ENCODE measurements at places on chromosomes 4 and X.

DNA sequence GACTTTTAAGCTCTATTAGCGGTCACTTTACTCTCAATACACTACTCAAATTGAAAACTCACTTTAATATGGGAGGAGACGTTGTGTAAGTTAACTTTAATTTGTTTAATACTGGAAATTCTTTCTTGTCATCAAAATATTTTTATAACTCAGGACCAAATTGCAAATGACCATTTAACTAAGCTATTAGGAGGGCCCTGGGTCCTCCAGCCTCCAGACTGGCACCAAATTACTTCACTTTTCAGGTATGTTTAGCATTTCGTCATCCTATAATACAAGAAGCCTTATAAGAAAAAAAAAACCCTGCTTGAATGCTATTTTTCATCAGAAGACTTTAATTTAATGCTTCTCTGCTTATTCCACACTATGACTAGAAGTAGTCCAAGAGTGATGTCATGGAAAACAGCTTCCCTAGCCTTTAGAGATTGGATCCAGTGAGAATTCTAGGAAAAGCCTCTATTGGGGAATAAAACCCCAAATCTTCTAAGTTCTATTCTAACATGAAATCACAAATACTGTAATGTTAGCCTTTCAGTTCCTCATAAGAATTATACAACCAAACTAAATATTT is 6.6 kb downstream of the KLHL15 start:
- DNase-seq = no peak

GRCh38 chr4:89660444-89661172 is 176.4 kb downstream of the SNCA start:
- peak; percentile 35 for DNase-seq

DNA sequence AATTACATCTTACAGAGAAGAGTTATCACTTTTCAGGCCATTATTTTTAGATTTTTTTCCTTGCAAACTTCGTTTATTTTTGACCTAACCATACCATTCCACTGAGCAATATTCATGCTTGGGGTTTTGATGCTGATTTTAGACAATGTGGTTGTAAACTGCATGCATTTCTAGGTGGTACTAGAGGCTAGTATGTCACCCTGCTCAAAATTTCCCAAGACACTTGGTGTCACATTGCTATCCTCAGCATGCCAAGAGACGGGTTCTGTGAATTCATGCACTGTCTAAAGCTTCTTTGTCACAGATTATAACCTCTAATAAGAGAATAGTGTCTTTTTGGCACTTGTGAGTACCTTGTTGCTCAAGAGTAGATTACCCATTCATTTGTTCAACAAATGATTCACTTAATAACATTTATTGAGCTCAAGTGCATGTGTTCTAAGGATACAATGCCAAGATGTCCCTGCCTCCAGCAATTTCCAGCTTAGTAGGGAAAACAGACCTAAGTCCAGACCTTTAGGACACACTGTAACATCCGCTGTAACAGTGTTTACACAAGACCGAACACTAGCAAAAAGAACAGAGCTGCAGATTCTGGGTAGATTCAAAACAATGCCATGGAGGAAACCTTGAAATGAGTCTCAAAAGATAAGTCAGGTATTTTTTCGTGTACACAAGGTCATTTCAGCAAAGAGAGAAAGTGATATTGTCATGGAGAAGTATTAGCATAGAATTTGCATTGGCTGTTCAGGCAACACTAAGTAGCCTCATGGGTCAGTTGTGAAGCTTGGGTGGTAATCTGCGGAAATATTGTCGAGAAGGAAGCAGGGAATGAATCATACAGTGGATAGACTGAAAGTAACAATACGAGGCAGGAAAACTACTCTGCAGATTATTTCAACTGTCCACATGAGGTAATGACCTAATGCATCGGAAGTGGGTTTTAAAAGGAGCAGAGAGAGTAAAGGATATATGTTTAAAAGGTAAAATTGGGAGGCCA is 515.1 kb upstream of the ZFP42 start:
- peak; percentile 64 for DNase-seq

GRCh38 chrX:105229146-105229545 is 8.7 kb upstream of the TEX13A start:
- DNase-seq = no peak

DNA sequence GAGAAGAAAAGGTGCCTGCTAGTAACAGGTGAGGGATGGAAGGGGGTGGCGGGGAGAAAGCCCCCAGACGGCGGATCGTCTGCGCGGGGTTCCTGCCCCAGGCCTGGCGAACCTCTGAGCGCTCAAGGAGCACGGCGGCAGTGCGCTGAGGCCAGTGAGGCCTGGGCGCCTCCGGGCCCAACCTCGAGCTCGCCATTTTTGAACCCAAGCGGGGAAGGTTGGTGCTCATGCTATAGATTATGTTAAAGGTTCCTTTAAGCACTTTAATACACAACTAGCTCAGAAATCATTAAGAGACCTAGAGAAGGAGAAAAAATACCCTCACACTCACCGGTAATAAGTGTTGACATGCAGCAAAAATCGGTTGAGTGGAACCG is 7.9 kb downstream of the PITX2 start:
- no peak for DNase-seq

GRCh38 chr4:47106561-47106960 is 75.2 kb downstream of the GABRB1 start:
- no peak for DNase-seq

DNA sequence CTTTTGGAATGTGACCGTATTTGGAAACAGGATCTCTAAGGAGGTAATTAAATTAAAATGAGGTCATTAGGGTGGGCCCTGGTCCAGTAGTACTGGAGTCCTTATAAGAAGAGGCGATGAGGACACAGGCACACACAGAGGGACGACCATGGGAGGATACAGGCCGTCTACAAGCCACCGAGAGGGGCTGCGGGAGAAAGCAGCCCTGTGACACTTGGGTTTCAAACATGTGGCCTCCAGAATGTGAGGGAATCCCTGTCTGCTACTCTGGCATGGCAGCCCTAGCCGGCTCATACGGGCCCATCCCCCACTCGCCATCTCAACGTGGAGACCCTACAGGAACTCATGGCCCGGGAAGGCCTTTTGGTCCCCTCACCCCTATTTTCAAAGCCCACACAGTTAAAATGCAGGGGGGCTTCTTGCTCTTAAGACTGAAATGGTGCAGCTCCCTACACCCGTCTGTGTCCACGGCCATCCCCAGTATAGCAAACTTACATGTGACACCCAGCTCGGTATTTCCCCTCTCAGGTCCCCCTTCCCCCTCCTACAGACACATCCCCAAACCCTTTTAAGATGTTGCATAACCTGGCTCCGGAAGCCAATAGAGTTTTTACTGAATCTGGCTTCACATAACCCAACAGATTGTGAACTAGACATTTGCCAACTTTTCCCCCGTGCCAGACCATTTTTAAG is 124.1 kb upstream of the TBL1X start:
- DNase-seq = peak; percentile 34

DNA sequence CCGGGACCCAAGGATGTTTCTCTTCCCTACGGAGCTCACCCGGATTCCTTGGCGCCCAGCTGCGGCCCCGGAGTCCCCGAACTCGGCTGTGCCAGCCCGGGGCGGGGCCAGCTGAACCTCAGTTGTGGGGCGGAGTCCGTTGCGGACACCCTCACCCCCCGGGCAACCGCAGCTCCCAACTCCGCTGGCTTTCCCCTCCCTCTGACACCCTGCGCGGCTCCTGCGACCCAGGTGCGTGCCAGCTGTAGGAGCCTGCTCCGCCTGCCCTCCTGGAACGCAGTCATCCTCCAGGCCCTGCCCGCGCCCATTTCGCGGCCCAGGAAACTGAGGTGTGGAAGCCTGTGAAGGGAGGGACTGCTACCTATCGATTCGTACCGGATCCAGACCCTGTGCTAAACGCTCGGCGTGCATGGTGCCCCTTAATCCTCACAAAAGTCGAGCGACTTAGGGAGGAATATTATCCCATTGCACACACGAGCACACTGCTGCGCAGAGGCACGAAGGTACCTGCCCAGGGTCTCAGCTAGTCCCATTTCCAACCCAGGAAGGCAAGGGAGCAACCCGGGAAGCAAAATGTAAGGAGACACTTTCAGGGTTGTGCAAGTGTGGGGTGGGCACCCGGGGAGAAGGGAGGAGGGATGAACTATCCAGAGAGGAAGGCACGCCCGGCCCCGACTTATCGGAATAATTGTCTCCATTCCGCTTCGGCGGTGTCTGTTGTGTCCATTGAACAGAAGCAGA is 12.3 kb downstream of the MSX1 start:
- DNase-seq = no peak

GRCh38 chr4:153248641-153249198 is 44.5 kb downstream of the TRIM2 start:
- no peak for DNase-seq

- DNase-seq = no peak
Measured at GRCh38 chr4:78621395-78621794, 69.8 kb downstream of the ANXA3 start.

- DNase-seq = no peak
Measured at GRCh38 chrX:119636419-119636818, 30.2 kb upstream of the NKRF start.

GRCh38 chr4:11098461-11098860 is 330.2 kb downstream of the HS3ST1 start:
- no peak for DNase-seq

Measured in foreskin fibroblast (primary cell).